ENCODE measurements at places on chromosomes 13 and 19. TPM values are rescaled to one million over a fixed set of nuclear protein-coding genes. Genes with fewer than 3 reads are reported as not detected.

Gene MRPL34
- total RNA-seq = 55.1 TPM

Gene KLK11
- not detected for total RNA-seq

Gene ZSCAN1
- total RNA-seq = not detected

Gene MIA
- not detected for total RNA-seq

Gene RYR1
- total RNA-seq = 1.1 TPM

Gene TRPM4
- 3.9 TPM for total RNA-seq

Gene ADAMTSL5
- 0.57 TPM for total RNA-seq

Measured in NCI-H460 (cell line).